Occipital lobe (tissue), 3 donors: ENCODE measurements at places on chromosomes 2 and 18. TPM values are rescaled to one million over a fixed set of nuclear protein-coding genes. Genes with fewer than 3 reads are reported as not detected.

GRCh38 chr2:42795841-42796301, 3.5 kb upstream of the HAAO start:
- DNase-seq = no peak

SLC4A5 gene
- total RNA-seq = 2.2 TPM

REG1B gene
- not detected for total RNA-seq

SPP2 gene
- total RNA-seq = not detected

GRCh38 chr18:47949202-47949601, 18.7 kb upstream of the SMAD2 start:
- no peak for DNase-seq

DNA sequence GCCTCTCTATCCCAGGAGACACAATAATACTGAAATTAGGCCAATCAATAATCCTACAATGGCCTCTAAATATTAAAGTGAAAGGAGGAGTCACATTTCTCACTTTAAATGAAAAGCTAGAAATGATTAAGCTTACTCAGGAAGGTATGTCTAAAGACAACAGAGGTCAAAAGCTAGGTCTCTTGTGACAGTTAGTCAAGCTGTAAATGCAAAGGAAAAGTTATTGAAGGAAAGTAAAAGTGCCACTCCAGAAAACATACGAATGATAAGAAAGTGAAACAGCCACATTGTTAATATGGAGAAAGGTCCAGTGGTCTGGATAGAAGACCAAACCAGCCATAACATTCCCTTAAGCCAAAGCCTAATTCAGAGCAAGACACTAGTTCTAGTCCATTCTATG, 9.5 kb downstream of the SESTD1 start:
- no peak for DNase-seq

- DNase-seq = no peak
Measured at GRCh38 chr18:2978208-2978607, 34.7 kb downstream of the LPIN2 start.

DNA sequence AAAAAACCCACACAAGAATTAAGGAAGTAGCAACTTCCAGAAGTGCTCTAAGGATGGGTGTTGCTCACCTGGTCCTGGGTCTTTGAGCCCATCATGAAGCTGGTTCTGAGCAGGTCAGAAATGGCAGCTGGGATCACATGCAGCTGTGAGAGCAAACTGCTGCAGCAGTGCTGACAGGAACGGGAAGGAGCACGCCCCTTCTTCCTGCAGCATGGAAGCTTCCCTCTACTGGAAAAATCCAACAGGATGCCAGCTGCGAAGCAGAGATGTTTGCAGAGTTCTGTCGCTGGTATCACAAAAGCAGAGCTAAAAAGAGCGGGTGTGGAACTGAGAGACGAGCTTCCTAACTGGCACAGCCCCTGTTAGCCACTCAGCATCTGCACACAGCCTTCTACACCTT, 33.7 kb downstream of the EIF4E2 start:
- no peak for DNase-seq

KIF1A gene
- total RNA-seq = 219 TPM

GRCh38 chr2:37827455-37827854, 97.6 kb upstream of the RMDN2 start:
- no peak for DNase-seq

METTL21A gene
- total RNA-seq = 11.2 TPM

DNA sequence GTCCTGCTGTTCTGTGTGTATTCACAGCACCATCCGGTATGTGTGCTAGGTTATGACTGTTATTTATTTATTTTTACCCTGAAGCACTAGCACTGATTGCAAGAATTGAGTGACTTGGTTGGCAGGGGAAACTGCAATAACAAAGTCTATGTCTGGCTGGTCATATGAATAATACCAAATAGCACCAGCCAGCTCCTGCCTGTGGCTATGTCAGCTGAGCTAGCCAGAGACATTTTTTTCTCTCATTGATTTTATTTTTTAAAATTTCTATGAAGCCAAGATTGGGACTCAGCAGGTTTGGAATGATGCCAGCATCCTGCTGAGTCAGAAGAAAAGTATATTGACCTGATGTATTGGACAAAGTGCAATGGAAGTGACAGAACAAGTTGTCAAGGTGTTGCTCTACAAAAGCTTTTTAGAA, 188.5 kb upstream of the CDH2 start:
- no peak for DNase-seq

GRCh38 chr2:121740973-121741372, 4.3 kb upstream of the NIFK start:
- DNase-seq = no peak
